ENCODE measurements at places on chromosomes 5 and 9.

DNA sequence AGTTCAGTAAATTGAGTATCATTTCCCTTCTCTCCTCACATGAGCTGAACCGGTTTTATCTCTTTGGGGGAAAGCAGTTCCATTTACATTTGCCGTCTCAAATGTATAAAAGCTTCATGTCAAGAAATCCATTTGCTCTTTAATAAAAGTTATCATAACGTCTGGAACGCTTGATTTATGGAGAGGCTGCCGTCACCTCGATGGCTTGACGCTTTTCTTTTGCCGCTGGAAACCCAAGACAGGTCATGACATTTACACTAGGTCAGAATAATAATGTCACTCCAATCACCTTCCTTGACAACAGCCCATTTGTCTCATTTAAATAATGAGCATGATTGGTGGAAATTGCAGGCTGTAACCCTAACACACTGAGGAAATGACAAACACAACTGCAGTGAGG, 443.4 kb downstream of the IRX1 start:
- no peak for DNase-seq

GRCh38 chr5:178399701-178400095, 167.1 kb upstream of the PHYKPL start:
- no peak for DNase-seq

DNA sequence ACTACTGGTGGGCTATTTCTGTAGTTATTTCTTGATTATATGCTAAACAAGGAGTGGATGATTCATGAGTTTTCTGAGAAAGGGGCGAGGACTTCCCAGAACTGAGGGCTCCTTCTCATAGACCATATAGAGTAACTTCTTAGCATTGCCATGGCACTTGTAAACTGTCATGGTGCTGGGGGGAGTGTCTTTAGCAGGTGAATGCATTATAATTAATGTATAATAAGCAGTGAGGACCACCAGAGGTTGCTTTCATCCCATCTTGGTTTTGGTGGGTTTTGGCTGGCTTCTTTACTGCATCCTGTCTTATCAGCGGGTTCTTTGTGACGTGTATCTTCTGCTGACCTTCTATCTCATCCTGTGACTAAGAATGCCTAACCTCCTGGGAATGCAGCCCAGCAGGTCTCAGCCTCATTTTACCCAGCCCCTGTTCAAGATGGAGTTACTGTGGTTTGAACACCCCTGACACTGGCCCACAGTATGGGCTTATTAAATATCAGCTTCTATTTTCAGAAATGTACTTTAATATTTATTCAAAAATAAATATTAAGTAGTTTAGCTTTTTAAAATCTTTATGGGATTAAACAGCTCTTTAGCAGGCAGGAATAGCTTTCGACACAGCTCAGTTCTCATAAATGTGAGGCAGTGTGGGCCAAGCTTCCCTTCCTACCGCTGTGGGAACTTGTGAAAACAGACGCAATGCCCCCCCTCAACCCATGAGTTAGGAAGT, 44.4 kb downstream of the GALNT12 start:
- no peak for DNase-seq

DNA sequence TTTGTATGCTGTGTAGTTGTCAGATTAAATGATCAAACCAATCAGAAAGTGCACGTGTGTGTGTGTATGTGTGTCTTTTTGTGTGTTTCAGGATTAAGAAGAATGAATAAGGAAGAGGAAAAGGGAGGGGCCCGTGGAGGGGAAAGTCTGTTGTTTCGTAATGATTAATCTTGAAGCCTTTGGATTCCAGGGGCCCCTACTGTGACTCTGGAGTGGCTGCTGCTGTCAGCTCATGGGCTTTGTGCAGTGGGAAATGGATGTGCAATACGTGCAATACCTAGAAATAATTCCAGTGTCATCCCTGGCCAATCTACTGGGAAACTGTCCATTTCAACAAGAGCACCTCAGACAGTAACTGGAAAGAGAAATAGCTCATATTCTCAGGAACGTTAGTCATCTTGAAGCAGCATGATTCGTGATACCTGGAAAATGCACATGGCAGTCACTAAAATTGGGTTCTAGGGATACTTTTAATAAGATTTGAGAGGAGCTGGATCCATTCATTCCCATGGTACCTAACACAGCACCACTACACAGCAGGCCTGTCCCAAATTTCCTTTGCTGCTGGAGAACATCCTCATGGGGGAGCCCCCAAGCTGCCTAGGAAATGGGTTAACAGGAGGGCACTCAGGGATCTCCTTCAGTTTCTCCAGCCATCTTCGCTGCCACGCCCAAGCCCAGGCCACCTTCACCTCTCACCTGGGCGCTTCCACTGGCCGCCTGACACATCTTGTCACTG, 186.3 kb downstream of the NR3C1 start:
- DNase-seq, result no peak

DNA sequence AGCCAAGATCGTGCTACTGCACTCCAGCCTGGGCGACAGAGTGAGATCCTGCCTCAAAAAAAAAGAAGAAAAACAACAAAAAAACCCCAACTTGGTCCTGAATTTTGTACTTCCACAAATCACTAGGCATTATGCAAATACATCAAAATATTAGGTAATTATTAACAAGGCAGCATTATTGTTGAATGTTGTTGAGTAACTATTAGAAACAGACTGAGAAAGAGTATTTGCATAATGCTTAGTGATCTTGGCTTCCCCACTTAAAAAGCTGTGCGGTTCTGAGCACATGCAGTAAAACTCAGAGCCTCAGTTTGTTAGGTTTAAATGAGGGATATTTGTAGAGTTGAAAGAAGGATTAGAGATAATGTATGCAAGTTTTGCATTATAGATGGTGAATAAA, 64.2 kb downstream of the SCAMP1 start:
- DNase-seq, result no peak

DNA sequence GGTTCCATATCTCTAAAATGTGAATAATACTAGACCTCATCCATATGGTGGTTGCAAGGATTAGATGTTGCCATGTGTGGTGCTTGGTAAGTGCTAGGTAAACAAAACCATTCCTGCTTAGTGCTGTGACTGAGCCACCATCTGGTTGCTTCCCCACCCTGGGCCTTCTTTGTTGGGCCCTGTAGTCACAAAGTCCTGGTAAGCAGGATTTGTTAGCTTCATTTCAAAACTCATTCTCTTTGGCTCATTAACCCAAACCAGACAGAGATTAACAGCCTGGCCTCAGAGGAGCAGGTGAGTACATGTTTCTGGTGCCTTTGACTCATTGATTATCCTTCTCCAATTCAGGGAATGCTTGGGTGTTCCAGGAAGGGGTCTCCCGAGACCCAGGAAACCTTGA, 240.2 kb downstream of the ARHGAP26 start:
- no peak for DNase-seq

DNA sequence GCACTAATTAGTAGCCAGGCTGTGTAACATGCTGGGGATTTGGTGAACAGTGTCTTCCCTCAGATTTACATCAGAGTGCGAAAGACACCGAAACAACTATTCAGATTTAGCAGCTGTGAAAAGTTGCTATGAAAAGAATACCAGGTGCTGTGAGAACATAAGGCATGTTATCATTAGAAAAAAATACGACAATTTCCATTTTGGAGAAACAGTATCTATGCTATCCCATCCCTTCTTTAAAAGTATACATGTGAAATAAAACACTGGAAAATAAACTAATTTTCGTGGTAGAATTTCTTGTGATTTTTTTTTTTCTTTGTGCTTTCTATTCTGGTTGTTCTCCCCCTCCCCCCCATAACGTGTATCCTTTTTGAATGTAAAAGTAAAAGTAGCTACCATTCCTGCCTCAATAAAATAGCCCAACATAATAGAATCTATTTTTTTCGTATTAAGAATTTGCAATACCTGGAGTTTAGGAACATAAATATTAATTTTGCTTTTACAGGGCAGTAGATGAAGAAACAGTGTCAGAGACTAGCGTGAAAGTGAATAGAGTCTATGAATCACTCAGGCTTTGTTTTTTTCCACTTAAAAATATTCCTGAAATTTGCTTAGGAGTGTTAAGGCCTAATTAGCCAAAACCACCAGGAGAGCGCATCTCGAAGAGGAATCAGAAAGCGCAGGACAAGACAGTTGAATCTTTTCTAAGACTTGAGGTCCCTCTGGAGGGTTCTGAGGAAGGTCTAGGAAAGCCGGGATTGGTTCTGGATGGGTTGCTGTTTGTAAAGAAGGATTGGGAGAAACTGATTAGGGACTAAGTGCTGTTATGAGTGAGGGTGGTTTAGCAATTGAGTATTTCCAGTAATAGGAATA, 813 bp upstream of the SLU7 start:
- DNase-seq, result no peak

- DNase-seq, result no peak
Measured at GRCh38 chr5:153860195-153860886, 178.4 kb downstream of the FAM114A2 start.

DNA sequence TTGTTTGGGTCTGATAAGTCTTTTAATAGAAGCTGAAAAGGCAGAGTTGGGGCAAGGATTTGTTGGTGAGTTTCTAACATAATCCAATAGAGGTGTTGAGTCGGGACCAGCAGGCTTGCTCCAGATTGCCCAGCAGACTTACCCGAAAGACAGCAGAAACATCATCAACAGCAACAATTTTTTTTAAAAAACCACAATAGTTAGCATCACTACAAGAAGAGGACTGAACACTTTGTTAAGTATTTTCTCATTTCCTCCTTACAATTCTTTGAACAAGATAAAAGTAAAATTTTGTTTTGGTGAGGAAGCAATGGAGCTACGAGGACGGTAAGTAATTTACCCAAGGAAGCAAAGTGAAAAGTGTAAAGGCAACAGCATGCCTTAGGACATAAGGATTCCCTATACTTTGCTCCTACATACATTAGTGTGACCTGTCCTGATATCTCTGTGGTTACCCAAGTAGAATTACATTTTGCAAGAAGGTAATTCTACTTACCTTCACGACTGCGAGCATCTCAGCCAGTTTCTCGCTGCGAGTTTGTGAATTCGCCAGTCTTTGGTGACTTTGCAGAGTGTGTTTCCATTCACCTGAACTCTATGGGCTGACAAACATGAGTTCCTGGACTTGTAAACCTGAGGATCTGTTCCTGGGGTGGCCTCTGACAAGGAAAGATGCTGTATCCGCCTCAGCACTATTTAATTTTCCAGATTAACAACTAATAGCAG, 13.2 kb downstream of the ITK start:
- no peak for DNase-seq

DNA sequence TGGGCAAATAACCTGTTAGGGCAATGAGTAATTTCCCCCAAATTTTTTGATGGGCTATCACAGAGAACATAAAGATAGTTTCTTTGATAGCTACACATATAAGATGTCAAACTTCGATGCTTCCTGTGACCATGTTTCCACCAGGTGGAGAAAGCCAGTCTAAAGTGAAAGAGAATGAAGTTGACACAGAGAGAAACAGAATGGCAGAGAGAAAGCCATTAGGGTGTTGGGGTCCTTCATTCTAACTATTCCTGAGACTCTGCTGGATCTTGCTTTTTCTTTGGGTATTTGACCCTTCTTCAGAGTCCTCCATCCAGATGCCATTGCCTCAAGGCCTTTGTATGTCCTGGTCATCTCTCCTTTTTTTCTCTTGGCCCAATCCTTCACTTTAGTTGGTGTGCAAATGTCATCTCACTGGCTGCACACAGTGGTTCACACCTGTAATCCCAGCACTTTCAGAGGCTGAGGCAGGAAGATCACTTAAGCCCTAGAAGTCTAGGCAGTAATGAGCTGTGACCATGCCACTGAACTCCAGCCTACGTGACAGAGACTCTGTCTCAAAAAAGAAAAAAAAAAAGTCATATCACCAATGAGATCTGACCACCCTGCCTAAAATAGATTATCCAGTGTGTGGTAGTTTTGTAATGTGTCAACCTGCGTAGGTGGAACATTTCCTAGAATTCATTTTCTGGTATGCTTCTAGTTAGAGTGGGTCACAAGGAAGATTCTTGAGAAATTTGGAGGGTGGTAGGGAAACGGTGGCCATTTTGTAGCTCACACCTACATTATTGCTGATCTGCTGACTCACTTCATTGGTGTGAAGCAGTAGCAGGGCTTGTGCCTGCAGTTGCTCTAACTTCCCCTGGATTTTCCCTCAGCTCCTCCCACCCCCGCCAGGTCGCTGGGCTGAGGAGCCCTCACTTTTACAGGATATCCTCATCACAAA, 20.8 kb upstream of the KIF2A start:
- DNase-seq, result no peak

- DNase-seq, result no peak
Measured at GRCh38 chr5:14415698-14416074, 165.9 kb upstream of the OTULINL start.

DNA sequence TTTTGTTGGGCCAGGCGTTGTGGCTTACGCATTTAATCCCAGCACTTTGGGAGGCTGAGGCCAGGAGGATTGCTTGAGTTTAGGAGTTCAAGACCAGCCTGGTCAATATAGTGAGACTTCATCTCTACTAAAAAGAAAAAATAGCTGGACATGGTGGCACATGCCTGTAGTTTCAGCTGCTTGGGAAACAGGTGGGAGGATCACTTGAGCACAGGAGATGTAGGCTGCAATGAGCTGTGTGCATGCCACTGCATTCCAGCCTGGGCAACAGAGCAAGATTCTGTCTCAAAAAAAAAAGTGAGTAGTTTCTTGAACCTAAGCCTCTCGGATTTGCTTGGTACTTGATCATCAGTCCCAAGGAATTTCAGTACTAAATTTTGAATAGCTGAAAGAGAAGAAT, 26.9 kb downstream of the G3BP1 start:
- DNase-seq, result no peak

- no peak for DNase-seq
Measured at GRCh38 chr5:1840741-1841521, 39.7 kb downstream of the NDUFS6 start.

DNA sequence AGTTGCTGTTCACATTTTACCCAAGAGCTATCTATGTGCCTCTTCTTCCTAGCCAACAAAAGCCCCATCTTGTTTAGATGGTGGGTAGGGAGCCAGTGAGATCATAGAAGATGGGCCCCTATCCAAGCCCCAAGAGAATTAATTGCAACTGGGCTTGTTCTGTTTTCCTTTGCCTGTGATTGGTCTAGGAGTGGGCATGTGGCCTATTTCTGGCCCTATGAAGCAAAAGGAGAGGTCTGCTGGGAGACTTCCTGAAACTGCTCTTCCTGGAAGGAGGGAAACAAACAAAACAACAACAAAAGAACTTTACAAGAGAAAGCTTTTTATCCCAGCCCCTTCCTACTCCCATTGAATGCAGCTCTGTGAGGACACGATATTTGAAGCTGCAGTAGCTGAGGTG, 32.5 kb upstream of the ALDOB start:
- DNase-seq, result no peak

GRCh38 chr9:136802321-136802720, 5.4 kb upstream of the RABL6 start:
- DNase-seq, result no peak

DNA sequence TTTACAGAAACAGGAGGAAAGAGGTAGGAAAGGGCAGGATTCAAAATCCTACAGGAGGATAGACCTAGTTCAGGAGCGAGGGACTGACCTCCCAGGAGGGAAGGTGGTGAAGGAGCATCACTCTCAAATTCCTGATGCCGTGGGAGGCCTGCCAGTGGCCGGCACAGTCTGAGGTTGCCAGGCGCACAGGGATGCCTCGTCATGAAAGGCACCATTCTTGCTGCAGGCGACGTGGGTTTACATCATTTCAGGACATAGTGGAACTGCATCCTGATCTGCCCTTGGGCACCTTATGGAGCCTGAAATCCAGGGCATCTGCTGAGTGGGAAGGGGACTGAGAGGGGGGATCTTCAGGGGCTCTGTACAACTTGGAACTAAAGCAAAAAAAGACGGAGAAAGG, 163.2 kb upstream of the S1PR3 start:
- DNase-seq, result no peak

- DNase-seq, result no peak
Measured at GRCh38 chr5:157222506-157223230, 42.0 kb downstream of the ITK start.

All from NCI-H1417 treated with DMSO at 0.1 percent for 48 hours (cell line).